ENCODE measurements at places on chromosomes 5 and 9.

DNA sequence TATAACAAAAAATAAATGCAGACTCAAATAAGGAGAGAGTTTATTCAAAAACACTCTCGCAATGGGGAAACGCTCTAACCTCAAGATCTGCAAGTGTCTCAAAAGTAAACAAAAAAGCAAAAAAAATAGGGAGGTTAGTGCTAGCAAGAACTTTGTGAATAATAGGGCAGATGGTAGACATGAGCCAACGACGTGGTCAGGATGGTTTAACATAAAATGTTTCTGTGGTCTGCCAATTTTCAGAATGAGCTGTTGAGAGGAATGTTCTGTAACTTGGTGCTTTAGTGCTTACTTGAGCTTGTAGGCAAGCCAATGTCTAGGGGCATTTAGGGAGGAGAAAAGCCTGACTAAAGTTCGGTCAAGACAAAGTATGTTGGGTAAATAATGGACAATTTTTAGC lies 1813.9 kb upstream of the CDH6 start:
- DNase-seq: no peak

GRCh38 chr5:92207151-92207550 lies 824.0 kb upstream of the ARRDC3 start:
- no peak for DNase-seq

- peak; percentile 30 for DNase-seq
Observed at GRCh38 chr9:112361601-112362000, 18.3 kb upstream of the HSDL2 start.

DNA sequence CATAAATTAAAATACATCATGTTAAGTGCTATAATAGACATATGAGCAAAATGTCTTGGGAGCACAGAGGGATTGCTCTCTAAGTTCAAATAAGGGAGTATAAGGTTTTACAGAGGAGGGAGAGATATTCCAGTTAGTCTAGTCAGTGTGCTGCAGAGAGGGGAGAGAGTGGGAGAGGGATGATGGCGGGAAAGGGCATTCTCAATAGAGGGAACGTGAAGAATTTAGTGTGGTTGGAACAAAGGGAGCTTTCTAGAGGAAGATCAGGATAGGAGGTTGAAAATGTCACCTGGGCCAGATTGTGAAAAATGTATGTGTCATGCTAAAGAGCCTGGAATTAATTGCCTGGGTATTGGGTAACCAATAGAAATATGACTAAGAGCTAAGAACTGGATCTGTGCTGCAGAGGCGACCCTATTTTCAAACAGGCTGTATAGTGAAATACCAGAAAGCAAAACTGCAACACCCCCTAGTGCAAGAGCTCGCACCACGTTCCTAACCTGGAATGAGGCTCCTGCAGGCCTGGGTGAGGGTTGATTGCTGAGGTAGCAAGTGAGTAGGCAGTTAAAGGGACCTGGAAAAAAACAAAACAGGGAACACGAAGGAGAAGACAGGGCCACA lies 791.8 kb upstream of the C9orf72 start:
- DNase-seq: no peak

DNA sequence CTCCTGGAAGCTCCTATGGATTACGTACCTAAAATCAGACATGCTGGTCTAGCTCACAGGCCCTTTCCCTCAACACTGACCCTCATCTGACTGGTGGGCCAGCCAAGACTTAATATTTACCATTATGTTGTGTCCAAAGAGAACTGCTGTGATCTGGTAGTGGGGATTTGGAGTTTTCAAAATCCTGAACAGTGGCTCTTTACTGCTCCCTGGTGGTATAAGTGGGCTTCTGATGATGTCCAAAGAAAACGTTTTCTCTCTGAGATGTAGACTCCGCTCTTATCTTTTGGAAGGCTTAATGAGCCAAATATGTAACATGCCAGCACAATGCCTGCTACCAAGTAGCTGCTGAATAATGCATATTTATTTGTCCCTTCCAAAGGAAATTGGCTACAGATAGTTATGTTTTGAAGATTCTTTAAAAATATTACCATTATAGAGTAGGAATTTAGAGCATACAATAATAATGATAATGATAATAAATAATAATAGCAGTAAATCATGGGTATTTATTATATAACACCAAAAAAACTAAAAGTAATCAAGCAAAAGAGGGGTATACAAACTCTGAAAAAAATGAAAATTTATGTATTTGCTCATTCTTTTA lies 406.6 kb upstream of the TNC start:
- DNase-seq: no peak

DNA sequence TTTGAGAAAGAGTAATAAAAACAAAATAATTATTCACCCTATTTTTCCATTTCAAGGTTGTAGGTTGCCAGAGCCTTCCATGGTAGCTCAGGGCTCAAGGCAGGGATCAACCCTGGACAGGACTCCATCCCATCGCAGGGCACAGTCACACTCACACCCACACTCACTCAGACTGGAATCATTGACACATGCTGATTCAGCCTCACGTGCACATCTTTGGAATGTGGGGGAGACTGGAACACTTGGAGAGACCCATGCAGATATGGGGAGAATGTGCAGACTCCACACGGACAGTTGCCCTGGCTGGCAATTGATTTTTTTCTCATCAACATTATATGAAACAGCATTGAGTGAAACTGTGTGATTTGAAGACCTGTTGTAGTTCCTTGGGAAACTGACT lies 234.1 kb downstream of the ADGRV1 start:
- DNase-seq: no peak

DNA sequence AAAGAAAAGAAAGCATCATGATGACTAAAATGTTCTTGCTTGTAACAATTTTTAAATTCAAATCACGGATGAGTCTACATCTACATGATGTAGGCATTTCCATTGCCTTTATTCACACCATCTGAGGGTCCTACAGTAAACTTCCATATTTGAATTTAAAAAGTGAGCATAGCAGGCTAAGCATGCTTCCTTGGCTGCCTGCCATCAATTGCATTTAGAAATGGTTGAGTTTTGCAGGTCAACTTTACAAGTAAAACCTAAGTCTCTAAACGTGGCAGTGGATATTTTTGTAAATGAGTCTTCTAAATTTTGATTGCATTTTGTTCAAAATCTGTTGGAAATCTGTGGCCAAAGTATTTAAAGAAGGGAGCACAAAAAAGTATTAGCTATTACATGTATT lies 136.5 kb upstream of the PTCH1 start:
- DNase-seq: no peak

DNA sequence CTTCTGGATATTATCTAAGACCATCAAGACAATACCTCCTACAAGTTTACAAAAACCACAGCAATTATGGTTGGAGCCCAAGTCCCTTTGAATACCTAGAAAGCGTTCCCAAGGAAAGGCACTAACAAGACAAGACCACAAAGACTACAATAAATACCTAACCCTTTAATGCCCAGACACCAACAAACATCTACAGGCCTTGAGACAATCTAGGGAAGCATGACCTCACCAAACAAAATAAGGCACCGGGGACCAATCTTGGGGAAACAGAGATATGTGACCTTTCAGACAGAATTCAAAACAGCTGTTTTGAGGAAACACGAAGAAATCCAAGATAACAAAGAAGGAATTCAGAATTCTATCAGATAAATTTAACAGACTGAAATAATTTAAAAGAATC lies 37.8 kb downstream of the OXCT1 start:
- DNase-seq: no peak
